ENCODE measurements at places on chromosomes 5 and 9.

GRCh38 chr9:119803679-119804078, 434.4 kb upstream of the BRINP1 start:
- no peak for DNase-seq

GRCh38 chr5:65359981-65360380, 121.7 kb downstream of the ADAMTS6 start:
- no peak for DNase-seq

GRCh38 chr9:129597355-129598088, 23.4 kb downstream of the C9orf50 start:
- DNase-seq, result peak; percentile 73

DNA sequence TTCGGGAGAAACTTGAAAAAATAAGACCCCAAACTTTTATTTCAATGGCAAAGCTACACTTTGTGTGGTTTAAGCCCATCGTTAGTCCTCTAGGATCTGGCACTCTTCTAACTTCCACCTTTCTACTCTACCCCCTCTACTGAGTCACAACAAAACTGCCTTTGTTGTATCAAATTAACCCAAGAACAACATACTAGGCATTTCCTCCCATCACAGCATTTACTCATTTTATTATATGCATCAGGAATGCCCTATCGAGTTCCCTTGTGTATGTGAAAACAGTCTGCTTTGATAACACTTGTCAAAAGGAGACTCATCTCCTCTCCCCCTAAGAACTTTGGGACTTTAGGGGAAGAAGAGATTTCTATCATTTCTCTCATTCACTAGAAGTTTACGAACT, 158.9 kb upstream of the FREM1 start:
- no peak for DNase-seq

All from right atrium auricular region (tissue), 2 donors.